Stimulated activated CD4-positive, alpha-beta T cell treated with anti-CD3 and anti-CD28 coated beads, Interleukin-12 subunit alpha, Interleukin-12 subunit beta, amount 100 ng/mL, for 48 hours (primary cell): ENCODE measurements at places on chromosomes 12 and 14.

GRCh38 chr12:89058402-89058801 lies 293.9 kb downstream of the DUSP6 start:
- no peak for DNase-seq

- DNase-seq: no peak
These were observed 15.4 kb upstream of the YY1 start for GRCh38 chr14:100223332-100224201.

- peak; percentile 27 for DNase-seq
These were observed 7.6 kb upstream of the BRMS1L start for GRCh38 chr14:35818346-35819115.

DNA sequence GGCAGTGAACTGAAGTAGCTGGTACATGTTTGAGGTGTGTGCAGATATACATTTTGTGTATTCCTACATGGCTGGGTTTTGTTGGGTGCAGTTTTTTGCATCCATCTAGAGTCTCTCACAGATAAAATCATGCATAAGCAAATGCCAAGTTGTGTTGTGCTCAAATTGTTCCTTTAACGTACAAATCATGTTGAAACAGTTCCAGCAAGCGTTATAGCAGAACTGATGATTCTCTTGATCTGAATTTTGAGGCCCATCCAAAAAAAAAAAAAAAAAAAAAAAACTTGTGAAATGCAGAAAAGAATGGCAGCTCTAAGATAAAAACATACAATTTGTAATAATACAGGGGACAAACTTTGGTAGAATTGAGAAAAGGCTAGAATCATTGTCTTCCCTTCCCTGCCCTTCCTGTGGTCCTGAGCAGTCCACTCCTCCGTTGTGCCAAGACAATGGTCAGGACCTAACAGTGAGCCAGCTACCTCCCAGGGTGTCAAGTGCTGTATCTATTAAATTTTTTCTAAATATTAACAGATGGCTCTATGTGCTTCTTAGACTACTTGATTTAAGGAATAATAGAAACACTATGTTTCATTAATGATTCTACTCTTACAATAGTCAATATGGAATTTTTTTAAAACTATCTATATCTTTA lies 122.1 kb downstream of the PLEKHA5 start:
- DNase-seq: no peak

DNA sequence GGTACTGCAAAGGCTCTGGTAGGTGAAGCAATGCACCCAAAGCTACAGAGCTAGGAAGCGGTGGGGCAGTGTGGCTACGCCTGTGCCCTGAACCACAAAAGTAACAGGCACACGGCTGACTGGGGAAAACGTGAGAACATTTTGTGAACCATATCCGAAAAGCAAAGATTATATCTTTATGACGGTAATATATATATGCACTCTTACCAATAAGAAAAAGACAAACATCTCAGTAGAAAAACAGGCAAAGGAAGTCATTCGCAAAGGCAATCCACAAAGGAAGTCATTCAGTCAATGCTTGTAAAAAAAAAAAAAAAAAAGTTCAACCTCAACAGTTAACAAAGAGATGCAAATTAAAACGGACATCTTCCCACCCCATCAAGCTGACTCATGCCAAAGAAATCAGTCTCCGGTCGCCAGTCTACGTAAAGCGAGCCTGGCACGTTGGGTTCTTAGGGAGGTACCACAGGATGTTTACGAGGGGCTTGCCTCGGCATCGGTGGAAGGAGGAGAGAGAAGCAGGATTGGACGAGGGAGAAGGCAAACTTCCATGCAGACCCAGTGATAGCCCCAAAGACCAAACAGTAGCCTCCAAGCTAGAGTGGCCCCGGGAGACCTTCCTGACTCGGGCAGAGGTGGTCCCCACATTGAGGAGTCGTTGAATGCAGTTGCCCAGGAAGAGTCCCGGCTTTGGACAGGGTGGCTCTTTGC lies 39.4 kb upstream of the PPP2R5C start:
- DNase-seq: no peak

DNA sequence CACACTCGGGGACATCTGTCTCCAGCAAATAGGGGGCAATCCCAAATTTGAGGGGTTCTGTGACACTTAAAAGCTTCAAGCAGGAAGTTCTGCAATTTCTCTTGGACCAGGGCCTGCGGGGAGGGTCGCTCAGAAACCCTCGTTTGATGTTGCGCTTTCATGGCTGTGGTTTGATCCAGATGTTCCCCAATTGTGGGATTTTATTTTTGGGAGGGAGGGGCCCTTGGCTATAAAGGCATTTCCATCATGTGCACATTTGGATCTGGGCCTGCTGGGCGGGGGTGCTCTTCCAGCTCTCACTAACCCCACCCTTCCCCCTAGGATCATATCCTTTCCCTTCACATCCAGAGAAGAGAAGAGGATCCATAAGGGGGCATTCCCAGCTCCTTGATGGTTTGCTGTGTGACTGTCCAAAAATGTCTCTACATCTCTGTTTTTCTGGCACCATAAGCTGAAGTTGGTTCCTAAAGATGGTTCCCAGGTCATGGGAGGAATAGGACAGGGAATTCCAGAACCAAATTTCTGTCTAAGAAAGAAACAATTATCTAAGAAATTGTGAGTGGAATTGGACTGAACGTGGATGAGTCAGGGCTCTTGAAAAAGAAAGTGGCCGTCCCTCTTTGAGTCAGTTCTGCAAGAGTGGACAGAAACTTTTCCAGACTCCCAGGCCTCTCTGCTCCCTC lies 47.2 kb downstream of the SMUG1 start:
- DNase-seq: no peak

DNA sequence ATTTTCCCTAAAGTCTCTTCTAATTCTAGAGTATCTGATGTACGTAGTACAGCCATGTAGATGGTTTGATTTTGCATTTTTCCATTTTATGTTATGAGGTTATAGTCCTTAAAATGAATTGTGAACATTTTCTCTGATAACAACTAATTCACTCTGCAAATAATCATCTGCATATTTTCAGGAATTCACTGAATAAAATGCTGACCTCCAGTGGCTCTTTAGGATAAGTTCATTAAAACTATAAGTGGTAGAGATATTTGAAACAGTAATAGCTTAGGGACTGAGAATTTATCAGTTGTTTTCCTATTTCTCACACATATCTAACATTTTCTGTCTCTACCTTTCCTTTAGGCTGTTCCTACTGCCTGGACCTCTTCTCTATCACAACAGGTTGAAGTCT lies 4.4 kb downstream of the MSRB3 start:
- no peak for DNase-seq

DNA sequence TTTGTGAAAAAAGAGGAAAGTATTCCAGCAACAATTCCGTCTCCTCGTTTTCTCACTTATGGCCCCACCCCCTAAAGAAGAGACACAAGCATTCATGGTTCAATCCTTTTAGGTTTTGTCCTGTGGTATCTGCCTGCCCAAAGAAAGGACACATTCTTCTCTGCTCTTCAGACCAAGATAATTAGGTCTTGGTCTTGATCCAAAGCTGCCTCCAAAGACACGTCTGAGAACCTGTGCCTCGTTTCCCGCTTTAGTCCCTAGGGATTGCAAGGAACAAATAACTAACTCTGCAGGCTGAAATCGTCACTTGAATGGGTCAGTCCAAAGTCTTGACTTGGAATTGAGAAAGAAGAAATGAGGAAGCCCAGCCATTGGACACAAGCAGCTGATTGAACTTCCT lies 202.7 kb upstream of the FAR2 start:
- DNase-seq: no peak

- DNase-seq: no peak
These were observed 328.0 kb upstream of the ATP2B1 start for GRCh38 chr12:90036637-90037036.

DNA sequence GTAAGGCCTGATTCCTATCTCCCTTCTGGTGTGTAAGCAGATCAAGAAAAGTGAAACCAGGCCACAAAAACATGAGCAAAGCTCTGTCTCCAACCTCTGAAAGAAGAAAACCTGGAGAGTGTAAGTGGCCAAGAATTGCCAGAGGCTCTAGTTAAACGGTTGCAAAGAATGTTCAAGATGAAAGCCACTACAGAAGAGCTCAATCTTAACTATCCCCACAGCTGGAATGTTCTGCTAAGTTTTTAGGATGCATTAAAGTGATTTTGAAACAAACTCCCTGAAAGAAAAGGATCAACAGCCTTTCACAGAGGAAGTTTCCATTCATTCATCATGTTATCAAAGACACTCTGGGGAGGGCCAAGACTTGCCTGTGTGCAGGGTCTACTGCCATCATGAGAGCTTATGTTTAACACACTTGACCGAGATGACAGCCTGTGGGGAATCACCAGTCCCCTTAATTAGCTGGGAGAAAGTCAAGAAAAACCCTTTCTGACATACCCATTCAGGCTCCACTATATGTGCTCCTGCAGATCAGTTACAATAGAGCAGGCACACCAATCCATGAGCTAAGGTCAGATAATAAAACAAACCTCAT lies 128.0 kb upstream of the OVCH1 start:
- DNase-seq: no peak

- DNase-seq: no peak
These were observed 126.5 kb downstream of the NUBPL start for GRCh38 chr14:31687726-31688125.

DNA sequence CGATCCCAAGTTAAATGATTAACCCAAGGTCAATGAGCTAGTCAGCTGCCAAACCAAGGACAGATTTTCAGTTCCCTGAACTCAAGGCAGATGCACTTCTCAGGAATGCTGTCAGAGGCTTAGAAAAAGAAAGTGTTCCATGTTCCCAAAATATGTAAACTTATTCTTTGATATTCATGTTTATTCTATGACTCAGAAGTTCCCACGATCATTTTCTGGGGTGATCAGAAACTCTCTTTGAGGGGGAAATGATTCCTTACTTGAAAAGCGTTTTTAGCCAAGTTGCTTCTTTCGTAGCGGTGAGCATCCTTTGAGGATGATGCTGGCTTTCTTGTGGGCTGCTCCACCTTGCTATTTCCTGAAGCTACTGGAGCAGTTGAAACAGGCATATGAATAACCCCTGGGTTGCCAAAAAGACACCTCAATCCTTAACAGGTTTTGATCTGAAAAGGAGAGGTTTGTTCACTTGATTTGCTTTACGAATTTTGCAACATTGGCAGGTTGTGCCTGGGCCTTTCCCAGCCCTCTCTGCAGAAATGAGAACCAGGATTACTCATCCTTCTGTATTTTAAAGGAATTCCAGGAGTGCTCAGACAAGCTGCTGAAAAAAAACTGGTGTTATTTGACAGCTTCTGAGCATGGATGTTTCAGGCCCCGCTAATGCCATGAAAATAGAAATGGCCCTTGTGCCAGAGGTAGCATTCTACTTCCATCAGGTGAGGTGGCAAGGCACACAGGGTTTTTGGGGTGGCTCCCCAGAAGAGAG lies 121.4 kb upstream of the HIF1A start:
- no peak for DNase-seq

DNA sequence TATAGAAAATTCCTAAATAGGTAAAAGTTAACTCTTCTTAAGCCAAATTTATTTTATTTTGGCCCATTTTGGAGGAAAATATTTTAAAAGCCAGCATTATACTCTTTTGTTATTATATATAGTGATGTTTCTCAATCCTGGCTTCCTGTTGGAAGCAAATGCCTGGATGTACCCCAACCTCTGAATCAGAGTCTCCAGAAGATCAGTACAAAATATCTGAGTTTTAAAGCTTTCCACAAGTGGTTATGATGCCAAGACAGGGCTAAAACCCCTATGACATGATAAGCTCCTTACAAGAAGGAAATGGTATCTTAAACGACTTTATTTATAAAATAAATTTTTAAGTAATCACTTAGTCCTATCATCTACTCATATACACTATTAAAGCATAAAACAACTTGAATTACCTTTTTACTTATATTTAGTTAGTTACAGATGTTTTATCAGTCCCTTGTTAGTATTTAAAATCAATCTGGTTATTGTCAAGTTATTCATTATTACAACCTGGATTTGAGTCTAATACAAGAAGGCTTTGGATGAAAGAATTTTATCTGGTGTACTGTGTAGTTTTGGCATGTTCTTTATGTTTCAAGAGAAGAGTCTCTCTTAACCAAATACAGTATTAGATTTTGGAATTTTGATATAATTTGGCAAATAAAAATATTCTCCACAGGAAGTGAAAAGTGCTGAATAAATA lies 238.1 kb downstream of the SLC2A13 start:
- DNase-seq: no peak

- no peak for DNase-seq
These were observed 6.2 kb upstream of the SLC15A4 start for GRCh38 chr12:128829861-128830504.

GRCh38 chr12:25734529-25735180 lies 181.6 kb upstream of the LMNTD1 start:
- DNase-seq: no peak

- no peak for DNase-seq
These were observed 159.1 kb upstream of the LMNTD1 start for GRCh38 chr12:25712169-25712568.

DNA sequence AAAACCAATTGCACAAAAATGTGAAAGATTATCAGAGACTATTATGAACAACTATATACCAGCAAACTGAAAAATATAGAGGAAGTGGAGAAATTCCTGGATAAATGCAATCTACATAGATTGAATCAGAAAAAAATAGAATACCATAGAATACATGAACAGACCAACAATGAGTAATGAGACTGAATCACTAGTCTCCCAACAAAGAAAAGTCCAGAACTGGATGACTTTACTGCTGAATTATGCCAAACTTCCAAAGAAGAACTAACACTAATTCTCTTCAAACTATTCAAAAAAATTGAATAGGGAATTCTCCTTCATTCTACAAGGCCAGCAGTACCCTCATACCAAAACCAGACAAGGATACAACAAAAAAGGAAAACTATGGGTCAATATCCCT lies 60.6 kb downstream of the GUCY2C start:
- no peak for DNase-seq

GRCh38 chr12:94186278-94187241 lies 38.2 kb downstream of the PLXNC1 start:
- DNase-seq: no peak

DNA sequence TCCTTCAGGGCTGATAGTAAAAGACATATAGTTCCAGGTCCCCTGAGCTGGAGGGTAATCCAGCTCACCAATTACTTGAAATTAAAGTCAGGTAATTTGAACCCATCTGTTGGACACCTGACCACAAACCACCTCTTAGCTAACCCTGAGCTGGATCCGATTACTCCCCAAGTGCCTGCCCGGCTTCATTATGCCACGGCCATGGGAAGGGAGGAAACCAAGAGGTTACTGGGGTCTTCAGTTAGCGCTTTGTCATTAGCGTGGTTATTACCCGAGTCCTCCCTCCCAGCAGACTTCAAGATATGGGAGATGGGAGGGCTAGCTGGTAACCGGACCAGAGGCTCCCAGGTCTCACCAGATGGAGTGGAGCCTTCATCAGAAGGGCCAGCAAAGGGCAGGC lies 1071.4 kb downstream of the BCL11B start:
- DNase-seq: no peak
